ENCODE measurements at places on chromosomes 4 and X. TPM values are rescaled to one million over a fixed set of nuclear protein-coding genes. Genes with fewer than 3 reads are reported as not detected.

Gene GPR50
- not detected for total RNA-seq

GRCh38 chrX:109855501-109855900 is 122.4 kb upstream of the ACSL4 start:
- no peak for DNase-seq

Gene ZCCHC18
- 0.42 TPM for total RNA-seq

- DNase-seq, result no peak
These were observed 4.2 kb upstream of the DUSP9 start for GRCh38 chrX:153642655-153643430.

Gene GABRE
- 21.2 TPM for total RNA-seq

- no peak for DNase-seq
These were observed 166.0 kb downstream of the FBXW7 start for GRCh38 chr4:152369902-152370295.

- DNase-seq, result no peak
These were observed 132.6 kb upstream of the FAM9B start for GRCh38 chrX:9166584-9166944.

DNA sequence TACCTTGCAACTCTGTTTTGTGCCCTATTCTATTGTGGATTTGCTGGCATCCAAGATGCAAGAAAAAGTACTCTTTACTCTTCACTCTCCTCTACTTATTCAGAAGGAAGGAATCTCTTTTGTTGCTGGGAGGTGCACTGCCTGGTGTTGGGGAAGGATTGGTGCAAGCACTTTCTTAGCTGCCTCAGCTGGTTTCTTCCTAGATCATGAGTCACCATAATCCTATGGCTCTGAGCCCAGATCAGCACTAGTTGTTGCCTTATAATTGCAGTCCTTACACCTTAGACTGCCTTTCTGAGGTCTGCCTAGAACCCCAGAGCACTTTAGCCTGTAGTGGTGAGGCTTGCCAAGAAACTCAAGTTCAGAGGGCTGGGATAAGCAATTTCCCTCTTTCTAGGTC is 37.0 kb upstream of the CT83 start:
- no peak for DNase-seq

GRCh38 chr4:153785910-153786721 is 2.8 kb downstream of the SFRP2 start:
- DNase-seq, result no peak

DNA sequence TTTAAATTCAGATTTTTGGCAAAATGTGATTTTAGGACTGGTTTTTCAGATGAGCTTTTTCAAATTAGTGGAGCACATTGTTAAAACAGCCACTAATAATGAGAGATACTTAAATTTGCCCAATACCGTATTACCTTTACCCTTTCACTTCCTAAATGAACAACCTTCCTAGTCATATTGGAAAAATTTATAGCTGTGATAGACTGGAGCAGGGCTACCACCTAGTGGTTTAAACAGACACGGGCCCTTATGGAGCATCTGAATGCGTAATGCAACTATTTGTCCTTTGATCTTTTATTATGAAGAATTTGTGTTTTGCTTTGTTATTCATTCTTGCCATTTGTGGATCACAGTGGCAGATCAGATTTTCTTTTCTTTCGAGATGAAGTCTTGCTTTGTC is 72.7 kb downstream of the KDM6A start:
- no peak for DNase-seq

- DNase-seq, result no peak
These were observed 850.1 kb downstream of the TRIML1 start for GRCh38 chr4:188989371-188989770.

DNA sequence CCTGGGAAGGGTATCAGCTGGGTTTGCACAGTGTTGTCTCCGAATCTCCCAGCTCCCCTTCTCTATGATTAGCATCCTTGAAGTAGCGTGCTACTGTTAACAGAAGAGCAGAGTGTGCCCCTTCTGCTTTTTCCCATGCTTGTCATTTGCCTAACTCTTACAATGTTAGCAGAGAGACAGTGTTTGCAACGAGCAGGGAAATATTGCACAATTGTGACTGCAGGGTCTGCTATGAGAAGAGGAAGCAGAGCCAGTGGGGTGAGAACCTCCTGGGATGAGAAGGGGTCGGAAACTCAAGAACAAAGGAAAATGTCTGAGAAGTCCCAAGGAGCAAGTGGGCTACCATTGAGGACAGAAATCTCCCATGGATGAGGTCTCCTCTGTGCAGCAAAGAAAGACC is 7.8 kb upstream of the CHRNA9 start:
- no peak for DNase-seq

Gene SMIM14
- 55.4 TPM for total RNA-seq

DNA sequence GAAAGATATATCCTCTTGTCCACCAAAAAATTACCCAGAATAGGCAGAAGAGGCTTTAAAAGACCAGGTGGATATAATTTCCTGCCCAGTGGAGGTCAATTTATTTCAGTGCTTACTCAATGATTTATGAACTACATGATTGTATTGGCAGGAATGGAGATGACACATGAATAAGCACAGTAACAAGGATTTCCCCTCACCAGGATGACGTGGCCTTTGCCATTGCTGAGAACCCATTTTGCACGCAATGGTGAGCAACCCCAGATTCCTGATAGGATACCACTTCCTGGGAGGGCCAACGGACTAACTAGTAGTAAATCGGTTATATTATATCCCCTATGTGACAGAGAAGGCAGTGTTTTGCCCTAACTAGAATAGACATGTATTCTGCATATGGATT is 11.6 kb upstream of the TTC29 start:
- DNase-seq, result no peak

- DNase-seq, result no peak
These were observed 166.8 kb upstream of the FRG1 start for GRCh38 chr4:189773909-189774308.

DNA sequence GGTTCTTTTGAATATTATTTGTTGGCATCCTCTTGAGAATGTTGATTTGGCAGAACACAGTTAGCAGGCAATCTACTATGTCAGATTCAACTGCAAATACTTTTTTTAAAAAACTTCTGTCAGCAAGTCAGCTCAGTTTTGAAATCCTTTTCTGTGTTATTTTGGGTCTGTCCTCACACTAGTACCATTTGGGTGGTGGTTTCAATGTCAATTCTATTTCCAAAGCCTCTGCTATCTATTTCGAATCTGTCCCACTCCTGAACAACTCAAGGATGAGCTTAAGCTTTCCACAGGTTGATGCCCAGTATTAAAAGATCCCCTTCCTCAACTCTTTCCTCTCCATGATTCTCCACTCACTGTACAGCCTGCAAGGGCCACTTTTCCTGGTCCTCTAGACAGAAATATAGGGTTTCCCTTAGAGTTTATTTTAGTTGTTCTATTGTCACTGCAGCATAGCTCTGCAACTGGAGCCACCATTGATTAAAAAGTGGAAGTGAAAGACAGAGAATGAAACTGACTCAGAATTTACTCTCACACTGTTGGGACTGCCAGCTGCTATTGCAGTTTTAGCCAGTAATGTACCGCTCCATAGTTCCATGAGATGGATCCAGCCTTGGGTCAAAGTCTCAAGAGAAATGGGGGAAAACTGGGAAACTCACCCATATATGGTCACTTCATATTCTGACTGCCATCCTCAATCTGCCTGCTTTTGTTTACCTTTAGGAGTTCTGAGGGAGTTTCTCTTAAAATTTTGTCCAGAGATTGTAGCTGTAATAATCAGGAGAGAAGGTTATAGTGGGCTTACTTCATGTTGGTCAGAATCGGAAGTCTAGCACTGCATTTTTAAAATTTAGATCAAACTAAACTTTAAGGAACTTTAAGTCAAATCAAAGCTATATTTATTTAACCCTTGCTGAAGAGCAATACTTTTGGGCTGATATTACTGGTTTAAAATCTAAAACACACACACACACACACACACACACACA is 14.6 kb downstream of the HDX start:
- no peak for DNase-seq

Data from left lung (tissue), 14 donors.